ENCODE measurements at places on chromosomes 1 and 21.

DNA sequence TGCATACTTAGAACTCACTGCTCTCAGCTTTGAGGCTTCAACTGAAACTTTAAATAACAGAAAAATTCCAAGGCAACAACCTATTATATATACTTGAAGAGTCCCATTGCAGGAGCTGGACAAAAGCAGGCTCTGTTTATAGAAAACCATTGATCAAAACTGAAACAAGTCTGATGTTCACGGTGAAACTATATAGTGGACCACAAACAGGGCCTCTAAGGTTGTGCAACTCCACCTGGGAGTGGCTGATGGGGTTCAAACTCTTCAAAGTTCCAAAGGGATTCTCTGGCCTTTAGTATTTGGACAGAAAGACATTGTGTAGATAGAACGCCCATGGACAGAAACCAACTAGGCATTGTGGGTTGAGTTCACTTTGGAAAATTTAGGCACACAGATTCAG, 140.3 kb downstream of the ZC3H11B start:
- DNase-seq: no peak

GRCh38 chr21:31616216-31616615, 43.3 kb upstream of the SOD1 start:
- DNase-seq: no peak

- no peak for DNase-seq
Observed at GRCh38 chr1:232499188-232499587, 130.7 kb downstream of the SIPA1L2 start.

DNA sequence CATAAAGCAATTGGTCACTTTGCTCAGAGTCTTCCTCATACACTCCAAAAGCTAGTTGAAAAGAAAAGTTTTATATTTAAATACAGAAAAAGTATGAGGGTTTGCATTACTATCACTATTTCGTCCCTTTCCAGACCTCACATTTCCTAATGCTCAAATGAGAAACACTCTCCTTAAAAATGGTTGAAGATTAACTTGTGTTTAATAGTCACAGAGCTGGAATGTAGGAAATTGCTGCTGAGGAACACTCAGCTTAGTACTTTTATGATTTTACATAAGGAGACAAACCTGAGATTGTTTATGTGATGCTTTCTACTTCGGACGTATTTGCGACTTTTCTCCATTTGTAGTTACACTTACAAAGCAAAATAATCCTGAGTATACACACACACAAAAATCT, 39.8 kb downstream of the MYSM1 start:
- peak; percentile 69 for DNase-seq

DNA sequence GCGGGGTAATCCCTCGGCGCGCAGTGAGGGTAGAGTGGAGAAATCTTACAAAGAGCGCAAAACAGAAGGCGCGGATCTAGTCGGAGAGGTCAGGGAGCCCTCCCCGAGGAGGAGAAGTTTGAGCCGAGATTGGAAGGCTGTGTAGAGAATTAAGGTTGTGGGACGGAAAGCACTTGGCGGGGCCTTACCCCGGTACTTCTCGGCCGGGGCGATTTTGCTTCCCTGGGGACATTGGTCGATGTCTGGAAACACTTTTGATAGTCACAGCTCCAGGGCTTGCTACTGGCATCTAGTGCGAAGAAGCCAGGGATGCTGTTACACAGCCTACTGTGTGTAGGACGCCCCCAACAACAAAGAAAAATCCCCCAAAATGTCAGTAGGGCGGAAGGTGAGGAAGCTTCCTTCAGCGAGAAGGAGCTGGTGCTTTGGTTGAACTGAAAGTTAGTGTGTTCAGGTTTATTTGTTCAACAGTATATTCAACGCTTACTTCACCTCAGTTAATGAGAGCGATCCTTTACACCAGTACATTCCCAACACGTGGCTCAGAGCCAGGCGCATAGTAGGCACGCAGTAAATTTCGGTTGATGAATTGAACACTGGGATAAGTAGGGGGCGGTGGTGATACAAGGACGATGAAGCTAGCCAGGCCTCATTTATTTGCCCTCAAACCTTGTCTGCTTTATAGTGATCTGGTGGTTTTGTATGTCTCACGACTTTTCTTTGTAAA, 807 bp downstream of the CEP85 start:
- DNase-seq: peak; percentile 32

DNA sequence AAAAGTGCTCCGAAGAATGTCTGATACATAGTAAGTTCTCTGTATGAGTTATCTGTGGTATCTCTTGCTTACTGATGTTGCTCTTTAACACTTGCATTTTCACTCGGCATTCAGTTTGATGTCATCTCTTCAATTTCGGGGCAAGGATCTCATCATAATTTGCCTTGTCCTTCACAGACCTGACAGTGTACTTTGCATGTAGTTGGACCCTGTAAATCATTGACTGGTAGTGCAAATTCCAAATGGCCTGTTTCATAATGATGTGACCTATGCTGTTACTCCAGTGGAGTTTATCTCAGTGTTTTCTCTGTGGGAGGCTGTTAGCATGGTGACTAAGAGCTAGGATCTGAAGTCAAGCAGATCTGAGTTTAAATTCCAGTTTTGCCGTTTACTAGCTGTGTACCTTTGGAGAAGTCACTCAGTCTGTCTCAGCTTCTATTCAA, 34.2 kb upstream of the ABCD3 start:
- DNase-seq: peak; percentile 99

DNA sequence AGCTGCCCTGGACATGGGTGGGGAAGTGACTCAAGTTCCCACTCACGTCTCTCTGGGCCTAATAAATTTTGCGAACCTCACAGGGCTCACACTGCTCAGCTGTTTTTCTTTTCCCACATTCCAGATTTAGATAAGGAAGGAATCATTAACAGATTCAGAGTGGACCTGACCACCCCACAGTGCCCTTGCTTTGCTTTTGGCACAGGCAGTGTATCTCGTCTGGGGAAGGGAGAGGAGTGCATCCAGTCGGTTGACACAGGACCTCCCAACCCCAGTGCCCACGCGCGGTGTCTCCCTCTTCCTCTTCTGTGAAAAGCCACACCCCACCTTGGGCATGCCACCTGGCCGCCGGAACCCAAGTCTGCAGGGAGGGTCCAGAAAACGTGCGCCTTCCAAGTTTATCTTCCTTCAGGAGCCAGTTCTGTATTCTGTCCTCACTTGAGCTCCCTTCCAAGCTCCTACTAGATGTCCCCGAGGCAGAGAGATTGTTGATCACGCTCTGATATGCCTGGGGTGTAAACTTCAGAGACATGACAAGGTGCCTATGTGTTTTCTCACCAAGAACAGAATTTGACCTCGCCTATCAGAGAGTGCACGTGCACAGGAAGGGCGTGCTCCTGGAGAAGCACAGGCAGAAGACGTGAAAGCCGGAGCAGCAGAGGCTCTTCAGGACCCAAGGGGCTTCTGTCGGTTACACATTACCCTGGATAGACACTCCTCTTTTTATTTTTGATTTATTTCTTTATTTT, 9.5 kb upstream of the SLC2A5 start:
- DNase-seq: no peak

GRCh38 chr1:204983136-204983535, 59.9 kb upstream of the CNTN2 start:
- DNase-seq: no peak

- DNase-seq: peak; percentile 48
Observed at GRCh38 chr21:14259747-14260146, 43.8 kb downstream of the RBM11 start.

- DNase-seq: no peak
Observed at GRCh38 chr1:232547938-232548484, 81.9 kb downstream of the SIPA1L2 start.

- no peak for DNase-seq
Observed at GRCh38 chr1:153571706-153572105, 6.1 kb upstream of the S100A2 start.

DNA sequence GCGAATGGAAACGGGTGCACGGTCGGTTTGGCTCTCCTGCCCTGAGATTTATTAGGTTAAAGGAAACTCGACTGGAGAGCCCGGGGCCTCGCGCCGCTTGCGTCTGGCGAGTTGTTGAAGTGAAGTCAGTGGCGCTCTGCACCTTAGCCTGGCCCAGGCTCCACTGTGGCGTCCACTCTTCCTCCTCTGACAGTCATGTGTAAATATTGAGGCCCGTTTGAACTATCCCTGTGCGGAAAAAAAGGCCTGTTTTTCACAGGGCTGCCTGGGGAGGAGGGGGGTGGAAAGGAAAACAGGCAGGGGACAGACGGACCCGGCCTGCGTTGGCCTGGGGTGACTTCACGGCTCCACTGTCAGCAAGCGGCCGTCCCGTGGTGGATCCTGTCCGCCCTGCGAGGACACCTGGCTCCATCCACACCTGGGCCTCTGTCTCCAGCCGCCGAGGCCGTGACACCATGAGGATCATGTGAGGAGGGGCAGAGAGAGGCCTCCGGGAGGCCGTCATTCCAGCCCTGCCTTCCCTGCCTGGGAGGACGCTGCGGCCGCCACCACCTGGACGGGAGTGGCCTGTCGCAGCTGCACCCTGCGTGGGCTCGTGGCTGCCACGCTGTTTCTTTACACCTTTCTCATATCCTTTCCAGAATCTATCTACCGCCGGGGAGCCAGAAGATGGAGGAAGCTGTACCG, 59.8 kb downstream of the FAAP20 start:
- no peak for DNase-seq

- DNase-seq: no peak
Observed at GRCh38 chr1:180567654-180568053, 8.9 kb downstream of the OVAAL start.

DNA sequence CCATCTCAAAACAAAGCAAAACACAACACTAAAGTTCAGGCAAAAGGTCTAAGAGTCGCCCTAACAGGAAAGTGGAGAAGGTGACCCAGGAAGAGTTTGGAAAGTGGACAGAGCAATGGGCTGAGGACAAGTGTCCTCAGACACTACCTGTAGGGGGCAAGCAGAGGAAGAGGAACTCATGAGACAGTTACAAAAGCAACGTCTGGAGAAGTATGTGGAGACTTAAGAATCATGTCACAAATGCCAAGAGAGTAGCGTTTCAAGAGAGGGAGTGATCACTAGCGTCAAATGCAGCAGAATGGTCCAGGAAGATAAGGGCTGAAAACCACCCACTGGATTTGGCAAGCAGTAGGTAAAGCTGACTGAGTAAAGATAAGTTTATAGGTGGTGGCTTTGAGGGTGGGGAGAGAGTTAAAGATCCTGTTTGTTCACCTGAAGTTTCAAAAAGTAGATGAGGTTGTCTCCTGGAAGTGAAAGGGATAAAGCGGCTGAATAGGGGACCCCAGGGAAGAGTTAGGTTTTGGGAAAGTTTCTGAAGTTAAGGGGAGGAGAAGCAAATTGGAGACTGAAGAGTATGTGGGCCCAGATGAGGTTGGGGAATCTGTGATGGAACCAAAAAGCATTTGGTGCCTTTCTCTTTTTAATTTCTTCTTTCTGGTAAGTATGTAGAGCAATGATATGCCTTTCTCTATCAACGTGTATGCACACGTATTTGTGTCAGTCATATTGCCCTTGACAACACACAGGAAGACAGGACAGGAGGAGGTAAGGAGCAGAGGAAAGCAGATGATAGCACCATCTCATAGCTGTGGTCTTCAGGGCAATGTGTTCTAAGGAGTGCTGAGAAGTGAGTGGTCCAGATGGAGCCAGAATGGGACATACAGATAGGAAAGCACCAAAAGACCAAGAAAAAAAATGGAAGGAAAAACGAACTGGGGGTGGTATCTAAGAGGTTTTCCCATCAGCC, 3.1 kb downstream of the BSDC1 start:
- no peak for DNase-seq

Measured in kidney tubule cell (primary cell).